NCI-H1048 (cell line): ENCODE measurements at places on chromosomes 4 and X.

DNA sequence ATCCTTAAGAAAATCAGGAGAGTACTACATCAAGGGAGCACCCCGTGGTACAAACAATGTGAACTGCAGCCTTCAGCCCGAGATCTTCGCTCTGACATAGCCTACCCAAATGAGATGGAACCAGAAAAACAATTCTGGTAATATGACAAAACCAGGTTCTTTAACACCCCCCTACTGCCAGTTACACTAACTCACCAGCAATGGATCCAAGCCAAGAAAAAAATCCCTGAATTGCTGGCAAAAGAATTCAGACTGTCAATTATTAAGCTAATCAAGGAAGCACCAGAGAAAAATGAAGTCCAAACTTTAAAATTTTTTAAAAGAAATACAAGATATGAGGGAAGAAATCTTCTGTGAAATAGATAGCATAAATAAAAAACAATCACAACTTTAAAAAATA is 101.7 kb upstream of the KLF8 start:
- DNase-seq: no peak

DNA sequence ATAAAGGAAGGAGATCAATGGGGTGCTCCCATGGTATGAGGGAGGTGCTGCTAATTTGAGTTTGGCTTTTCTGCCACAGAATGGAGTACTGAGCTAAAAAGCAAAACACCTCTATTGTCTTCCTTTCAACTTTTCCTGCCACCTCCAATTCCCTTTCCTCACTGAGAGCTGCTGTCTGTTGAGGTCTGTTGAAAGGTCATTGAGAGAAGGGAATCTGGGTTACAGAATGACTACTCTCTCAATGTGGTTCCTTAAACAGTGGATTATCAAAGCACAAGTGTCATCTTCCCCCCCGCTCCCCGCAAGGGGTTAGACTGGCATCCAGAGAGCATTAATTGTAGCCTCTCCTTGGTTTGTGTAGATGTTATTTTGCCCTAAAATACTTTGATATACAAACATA is 10.7 kb downstream of the USP9X start:
- DNase-seq: no peak

GRCh38 chrX:136395271-136395670 is 92.5 kb upstream of the BRS3 start:
- DNase-seq: no peak

GRCh38 chr4:36385951-36386571 is 104.6 kb downstream of the DTHD1 start:
- DNase-seq: no peak

DNA sequence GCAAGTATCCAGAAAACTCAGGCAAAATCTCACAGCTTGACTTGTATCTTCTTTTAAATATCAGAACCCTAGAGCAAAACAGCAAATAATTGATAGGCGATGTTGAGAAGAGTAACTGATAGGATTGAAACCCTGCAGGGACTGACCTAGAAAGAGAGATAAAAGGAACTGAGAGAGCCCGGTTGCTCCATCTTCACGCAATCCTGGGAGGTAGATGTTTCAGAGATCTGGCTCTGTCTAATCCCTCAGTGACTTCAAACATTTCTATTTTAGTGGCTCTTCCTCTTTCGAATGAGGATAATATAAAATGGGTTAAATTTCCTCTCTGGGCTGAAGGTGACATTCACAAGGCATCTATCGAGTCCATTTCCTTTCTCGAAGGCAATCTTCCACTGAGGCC is 39.3 kb upstream of the RPL34 start:
- DNase-seq: no peak

GRCh38 chrX:122046226-122046625 is 998.8 kb downstream of the GLUD2 start:
- DNase-seq: no peak

- DNase-seq: no peak
These were observed 2.8 kb upstream of the SAP30 start for GRCh38 chr4:173367946-173368345.

GRCh38 chr4:169385376-169385775 is 114.6 kb upstream of the SH3RF1 start:
- DNase-seq: no peak

GRCh38 chrX:110003167-110004156 is 548 bp downstream of the TMEM164 start:
- DNase-seq: no peak

DNA sequence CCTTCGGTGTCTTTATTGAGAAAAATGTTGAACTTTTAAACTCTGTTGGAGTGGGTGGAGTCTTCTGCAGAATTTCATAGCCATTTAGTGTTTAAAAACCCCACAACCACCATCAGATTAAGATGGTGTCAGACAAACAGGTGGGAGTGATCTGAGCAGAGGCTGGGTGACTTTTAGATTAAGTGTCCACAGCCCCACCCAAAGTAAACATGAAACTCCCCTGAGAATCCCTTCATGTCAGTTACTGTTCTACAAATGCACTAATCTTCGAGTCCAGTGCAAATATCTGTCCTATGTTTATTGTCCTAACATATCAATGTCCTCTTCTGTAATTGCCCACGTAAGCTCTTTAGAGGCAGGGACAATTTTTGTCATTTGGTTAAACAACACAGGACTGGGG is 175.6 kb upstream of the RBPJ start:
- no peak for DNase-seq

- DNase-seq: no peak
These were observed 72.1 kb downstream of the ARHGEF38 start for GRCh38 chr4:105624530-105624929.

DNA sequence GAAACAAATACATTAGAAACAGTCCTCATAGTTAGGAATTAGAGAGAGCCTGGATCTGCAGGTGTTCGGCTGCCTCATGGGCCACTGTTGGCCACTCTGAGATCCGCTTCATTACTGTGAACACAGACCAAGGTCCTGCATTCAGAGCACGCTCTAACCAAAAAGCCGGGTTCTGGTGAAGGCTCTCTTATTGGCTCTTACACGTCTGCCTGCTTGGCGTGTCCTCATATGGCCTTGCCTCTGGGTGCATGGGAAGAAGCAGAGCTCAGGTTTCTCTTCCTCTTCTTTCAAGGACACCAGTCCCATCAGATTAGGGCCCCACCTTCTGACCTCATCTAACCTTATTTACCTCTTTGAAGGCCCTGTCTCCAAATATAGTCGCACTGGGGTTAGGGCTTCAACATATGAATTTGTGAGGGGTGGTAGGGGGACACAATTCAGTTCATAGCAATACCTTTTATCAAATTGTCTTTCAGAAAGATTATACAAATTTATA is 37.1 kb upstream of the ELF2 start:
- DNase-seq: no peak

- DNase-seq: no peak
These were observed 12.9 kb downstream of the TLR10 start for GRCh38 chr4:38769857-38770256.

DNA sequence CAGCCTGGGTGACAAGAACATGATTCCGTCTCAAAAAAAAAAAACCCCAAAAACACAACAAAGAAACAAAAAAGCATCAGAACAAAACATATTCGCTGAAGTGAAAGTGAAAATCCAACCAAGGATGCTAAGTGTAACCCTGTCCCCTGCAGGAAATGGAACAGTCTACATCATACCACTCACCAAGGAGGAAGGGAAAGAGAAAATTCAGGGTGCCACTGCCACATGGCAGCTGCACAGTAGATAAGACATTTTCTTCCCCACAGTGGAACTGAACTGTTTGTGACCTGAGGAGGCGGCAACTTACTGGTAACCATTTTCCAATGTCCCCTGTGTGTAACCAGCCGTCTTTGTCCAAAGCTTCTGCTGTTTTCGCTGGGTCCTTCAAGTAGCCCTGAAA is 28.2 kb upstream of the CENPU start:
- DNase-seq: no peak

DNA sequence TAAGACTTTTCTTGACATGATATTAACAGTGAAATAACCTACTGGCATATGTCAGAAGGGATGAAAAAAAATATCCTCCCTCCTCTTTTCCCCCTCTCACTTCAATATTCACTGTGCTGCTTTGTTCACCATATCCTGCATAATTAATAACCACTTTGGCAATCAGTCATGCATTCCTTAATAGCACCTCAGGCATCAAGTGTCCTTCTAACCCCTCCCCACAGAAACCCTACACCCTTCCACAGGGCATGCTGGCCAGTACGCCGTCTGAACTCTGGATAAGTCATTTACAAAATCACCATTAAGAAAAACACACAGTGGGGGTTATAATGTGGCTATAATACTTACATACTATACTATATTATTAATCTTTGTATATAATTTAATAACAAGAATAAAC is 165.9 kb downstream of the PDGFC start:
- no peak for DNase-seq

DNA sequence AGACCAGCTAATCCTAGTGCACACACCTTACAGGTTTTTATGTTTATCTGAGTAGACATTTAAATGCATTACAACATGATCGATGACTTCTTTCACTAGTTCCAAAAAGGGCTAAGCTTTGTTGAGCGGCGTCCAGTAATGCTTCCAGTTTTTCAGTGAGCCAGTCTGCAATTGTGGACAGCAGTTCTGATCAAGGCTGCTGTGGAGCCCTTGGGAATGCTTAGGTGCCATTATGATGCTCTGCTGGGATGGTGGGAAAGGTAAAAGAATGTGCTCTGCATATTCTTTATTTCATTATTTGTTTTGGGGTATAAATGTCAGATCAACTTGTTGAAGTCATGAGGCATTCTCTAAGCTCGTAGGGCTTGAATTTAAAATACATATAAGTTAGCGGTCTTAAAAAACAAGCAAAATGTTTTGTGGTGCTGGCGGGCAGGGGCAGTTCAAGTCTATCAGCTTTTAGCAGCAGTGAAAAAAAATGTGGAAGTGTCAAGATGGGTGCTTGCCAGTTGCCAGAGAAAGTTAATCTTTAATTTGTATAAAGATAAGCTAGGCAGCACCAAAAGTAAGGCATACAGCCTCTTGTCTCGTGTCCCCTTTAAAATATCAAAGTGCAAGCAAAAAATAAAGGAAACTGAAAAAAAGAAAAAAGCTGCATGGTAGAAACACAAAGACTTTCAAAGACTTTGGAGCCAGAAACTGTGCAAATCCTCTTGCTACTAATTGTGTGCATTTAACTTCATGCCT is 5.8 kb downstream of the MID1IP1 start:
- no peak for DNase-seq

- no peak for DNase-seq
These were observed 28.2 kb upstream of the MID1 start for GRCh38 chrX:10648614-10649013.

GRCh38 chr4:15765910-15766697 is 12.0 kb upstream of the CD38 start:
- no peak for DNase-seq

DNA sequence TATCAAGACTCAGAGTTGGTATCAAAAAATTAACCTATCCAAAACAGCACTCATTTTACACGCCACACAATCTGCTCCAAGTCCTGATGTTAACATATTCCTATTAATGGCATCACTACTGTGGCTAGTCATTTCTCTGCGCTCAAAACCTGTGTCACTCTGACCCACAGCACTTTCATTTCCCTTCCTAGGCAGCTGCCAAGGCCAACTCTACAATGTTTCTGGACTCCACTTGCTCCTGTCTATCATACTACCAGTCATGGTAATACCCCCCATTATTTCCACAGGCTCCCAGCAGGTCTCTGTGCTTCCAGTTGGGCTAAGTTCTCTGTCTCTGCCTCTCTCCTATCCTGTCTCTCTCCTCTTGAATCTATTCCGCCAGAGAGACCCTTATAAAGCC is 323.6 kb downstream of the NR3C2 start:
- no peak for DNase-seq

- no peak for DNase-seq
These were observed 104.6 kb upstream of the NWD2 start for GRCh38 chr4:37139987-37140386.

DNA sequence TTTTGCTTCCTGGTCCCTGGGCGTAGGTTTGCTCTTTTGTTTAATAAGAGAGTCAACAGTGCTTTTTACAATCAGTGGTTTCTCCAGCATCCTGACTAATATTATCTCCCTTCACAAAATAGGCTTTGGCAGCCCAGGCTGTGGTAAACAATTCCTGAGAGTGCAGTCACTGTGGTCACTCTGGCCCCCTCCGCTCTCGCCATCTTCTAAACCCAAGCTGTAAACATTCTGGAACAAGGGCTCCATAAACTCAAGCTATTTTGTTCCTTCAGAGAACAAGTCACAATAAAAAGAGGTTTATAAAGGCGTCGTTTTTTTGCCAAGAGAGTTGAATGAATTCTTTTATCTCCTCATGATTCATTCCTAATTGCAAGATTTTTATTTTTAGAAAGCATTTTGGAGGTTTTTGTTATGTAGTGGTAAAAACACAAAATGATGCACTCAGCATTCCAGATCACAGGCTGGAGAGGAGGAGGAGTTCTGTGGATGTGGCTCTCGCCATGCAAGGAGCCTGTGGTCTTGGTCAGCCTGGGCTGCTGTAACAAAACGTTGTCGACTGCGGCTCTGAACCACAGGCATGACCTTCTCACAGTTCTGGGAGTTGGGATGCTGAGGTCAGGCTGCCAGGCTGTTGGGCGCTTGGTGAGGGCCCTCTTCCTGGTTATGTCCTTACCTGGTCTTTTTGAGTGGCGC is 486.4 kb upstream of the FAT1 start:
- DNase-seq: no peak

DNA sequence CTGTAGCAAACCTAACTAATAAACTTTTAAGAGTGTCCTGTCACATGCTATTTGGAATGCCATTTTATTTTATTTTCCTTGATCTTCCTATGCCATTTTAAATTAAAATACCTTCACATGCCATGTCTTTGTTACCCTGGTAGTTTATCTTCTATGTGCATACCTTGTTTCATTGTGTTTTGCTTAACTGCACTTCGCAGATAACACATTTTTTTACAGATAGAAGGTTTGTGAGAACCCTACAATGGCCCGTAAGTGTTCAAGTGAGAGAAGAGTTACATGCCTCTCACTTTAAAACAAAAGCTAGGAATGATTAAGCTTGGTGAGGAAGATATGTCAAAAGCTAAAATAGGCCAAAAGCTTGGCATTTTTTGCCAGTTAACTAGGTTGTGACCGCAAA is 744.1 kb downstream of the STIM2 start:
- DNase-seq: no peak

DNA sequence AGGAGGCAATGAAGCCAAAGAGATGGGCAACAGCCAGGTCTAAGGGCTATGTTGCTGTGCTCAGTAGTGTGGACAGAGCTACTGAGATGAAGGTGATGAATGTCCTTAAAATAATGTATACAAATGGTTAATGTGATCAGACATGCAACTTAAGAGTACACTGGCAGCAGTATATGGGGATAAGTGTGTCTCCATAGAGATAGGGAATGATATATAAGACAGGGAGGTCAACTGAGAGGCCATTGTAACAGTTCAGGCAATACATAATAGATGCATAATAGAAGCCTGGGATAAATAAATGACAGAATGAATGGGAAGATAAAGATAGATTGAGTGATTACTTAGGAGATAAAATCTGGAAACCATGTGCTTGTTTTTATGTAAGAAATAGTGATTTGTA is 250.0 kb downstream of the CFAP299 start:
- DNase-seq: no peak

- no peak for DNase-seq
These were observed 70.7 kb downstream of the ARHGEF38 start for GRCh38 chr4:105623099-105623498.

GRCh38 chr4:119304431-119304830 is 17.5 kb downstream of the FABP2 start:
- no peak for DNase-seq

GRCh38 chr4:37733240-37733867 is 47.2 kb upstream of the RELL1 start:
- DNase-seq: no peak

- no peak for DNase-seq
These were observed 354.3 kb upstream of the GATB start for GRCh38 chr4:152115118-152115517.
